ENCODE measurements at places on chromosomes 5 and 9. TPM values are rescaled to one million over a fixed set of nuclear protein-coding genes. Genes with fewer than 3 reads are reported as not detected.

DNA sequence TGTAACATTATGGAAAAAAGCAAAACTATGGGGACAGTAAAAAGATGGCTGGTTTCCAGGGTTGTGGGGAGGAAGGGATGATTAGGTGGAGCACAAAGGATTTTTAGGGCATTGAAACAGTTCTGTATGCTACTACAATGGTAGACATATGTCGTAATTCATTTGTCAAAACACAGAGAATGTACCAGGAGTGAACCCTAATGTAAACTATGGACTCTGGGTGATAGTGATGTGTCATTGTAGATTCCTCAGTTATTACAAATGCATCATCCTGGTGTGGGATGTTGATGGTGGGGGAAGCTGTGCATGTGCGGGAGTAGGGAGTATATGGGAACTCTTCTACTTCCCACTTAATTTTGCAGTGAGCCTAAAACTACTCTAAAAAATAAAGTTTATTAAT lies 135.0 kb upstream of the GABRP start:
- DNase-seq, result peak; percentile 20

The FBXL7 gene
- total RNA-seq, result 9.4 TPM

GRCh38 chr5:133877351-133878235 lies 90.8 kb downstream of the C5orf15 start:
- no peak for DNase-seq

The PLPP7 gene
- 8.1 TPM for total RNA-seq

DNA sequence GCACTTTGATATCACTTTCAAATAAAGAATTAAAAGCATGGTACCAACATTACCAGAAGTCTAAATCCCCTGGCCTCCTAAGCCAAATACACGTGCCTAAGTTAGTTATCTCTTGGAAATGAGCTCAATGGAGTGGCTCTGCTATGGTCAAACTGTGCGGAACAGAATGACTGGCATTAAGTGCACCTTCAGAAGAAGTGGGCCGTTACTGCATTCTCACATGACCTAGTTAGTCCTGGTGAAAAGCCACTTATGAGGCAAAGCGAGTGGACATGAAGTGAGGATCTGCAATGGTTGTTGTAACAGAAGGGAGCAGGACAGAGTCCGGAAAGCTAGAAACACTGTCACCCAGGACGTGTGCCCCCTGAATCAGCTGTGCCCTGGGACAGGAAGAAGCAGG lies 633.1 kb downstream of the IRX1 start:
- no peak for DNase-seq

- DNase-seq, result peak; percentile 65
Measured at GRCh38 chr5:34655354-34655991, 655 bp upstream of the RAI14 start.

The DMRTA1 gene
- not detected for total RNA-seq

DNA sequence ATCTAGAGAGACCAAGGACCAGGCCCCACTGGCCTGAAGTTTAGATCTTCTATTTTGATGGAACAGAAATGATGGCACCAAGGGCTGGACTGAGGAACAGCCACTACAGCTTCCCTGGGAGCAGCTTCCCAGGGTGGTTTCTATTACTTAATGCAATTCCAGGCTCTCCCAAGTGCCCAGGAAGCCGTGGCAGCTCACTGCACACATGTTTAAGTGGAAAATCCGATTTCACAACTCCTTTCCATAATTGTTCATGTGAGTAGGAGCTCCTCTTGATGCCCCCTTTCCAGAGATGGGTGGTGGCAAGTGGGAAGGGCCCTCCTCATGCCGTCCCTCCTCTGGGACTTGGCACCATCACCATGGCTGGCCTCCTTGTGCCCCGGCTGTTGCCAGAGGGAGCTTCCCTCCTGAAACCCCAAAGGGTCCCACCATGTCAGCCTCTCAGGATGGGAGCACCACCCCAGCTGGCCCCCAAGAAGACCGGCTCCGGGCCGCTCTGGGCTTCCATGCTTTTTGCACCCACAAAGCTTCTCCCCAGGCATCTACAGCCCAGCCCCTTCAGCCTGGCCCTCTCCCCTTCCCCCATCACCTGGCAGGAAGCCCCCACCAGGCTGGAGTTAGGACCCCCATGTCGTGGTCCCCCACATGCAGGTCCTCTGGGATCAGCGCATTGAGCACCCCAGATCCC lies 9.1 kb upstream of the UBAC1 start:
- no peak for DNase-seq

DNA sequence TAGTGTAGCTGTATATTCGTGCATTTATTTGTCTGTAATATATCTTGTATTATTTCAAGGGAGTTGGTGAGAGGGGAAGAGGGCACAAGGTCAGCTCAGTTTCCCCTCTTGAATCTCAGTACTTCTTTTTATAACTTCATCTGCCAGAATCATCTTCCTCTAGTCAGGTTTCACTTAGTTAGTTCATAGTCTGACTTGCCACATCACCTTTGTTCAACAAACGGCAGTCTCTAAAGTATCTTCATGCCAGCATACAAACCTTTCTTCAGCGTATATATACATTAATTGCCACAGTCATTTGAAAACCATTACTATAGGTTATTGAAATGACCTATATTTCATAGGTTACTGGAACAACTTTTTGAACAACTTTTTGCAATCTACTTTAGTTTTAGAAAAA lies 1.6 kb downstream of the ECM2 start:
- DNase-seq, result no peak

The IRX1 gene
- total RNA-seq, result 16.7 TPM

The HRCT1 gene
- 617 TPM for total RNA-seq

The AP3B1 gene
- 49.8 TPM for total RNA-seq

DNA sequence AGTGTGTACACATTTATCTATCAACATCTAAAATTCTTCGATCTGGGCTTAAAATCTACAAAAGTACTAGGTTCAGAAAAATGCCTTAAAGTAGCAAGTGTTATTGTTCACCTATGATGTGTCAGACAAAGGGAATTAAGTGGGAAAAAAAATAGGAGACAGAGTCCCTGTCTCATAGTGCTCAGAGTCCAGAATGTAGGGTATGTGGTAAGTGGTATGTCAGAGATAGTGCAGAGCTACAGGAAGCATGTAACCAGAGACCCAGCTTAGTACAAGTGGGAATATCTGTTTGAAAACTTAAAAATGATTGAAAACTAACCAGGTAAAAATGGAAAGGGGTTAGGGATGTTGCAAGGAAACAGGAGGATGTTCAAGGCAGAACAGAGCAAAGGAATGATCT lies 482.8 kb downstream of the ELAVL2 start:
- DNase-seq, result no peak

- DNase-seq, result no peak
Measured at GRCh38 chr5:95770830-95771708, 39.9 kb downstream of the RHOBTB3 start.

GRCh38 chr9:114507726-114508125 lies 2.5 kb upstream of the WHRN start:
- DNase-seq, result no peak

GRCh38 chr9:96453625-96454024 lies 3.7 kb downstream of the HABP4 start:
- peak; percentile 50 for DNase-seq

DNA sequence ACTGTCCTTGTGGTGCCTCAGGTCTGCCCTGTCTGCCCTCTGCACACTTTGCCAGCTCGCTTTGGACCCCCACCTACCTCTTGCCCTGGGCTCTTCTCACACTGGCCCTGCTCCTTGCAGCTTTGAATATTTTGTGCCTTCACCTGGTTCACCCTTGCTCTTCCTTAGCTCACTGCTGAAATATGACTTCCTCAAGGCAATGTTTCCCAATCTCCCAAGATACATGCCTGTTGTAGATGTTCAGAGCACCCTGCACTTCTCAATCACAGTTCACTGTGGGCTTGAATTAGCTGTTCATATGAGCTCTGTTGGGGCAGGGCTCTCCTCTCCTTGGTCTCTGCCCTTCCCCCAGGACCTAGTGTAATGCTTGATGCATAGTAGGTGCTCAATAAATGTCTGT lies 8.0 kb downstream of the AFAP1L1 start:
- no peak for DNase-seq

DNA sequence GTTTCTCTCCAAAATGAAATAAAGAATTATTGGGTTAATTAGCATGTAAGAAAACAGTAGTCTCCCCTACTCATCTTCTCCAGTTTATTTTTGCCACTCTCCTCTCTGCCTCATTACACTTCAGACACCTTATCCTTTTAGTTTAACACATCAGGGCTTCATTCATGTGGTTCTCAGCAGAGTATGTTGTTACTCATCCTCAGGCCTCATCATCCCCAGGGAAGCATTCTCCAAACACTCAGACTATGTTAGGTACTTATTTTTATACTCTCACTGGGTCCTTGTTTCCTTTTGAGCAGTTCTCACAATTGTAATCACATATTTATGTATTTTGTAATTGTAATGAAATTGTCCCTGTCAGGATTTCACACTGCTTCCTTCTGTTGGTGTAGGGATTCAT lies 470.5 kb downstream of the PDE4D start:
- DNase-seq, result no peak

- DNase-seq, result no peak
Measured at GRCh38 chr9:82313697-82314096, 325.1 kb downstream of the SPATA31D1 start.

The CDC20B gene
- not detected for total RNA-seq

The PCBD2 gene
- total RNA-seq, result 11.1 TPM

GRCh38 chr5:152465140-152465539 lies 60.1 kb upstream of the NMUR2 start:
- no peak for DNase-seq

The PRDM9 gene
- total RNA-seq, result not detected

DNA sequence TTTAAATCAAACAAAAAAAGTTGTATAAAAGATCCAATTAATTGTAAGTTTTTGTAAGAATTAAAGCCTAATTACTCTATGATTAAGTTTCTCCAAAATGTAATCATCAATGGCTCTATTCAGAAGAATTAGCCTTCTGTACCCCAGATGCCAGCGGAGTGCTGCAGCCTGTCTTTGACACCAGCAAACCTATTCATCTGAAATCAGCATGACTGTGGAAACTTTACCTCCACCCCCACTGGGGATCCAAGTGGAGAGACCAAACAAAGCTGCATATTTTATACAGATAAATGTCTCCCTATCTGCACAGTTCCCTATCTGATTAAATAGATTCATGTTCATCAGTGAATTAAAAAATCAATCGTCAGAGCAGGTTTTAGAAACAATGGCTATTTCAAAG lies 426.8 kb downstream of the KIAA0825 start:
- DNase-seq, result no peak

DNA sequence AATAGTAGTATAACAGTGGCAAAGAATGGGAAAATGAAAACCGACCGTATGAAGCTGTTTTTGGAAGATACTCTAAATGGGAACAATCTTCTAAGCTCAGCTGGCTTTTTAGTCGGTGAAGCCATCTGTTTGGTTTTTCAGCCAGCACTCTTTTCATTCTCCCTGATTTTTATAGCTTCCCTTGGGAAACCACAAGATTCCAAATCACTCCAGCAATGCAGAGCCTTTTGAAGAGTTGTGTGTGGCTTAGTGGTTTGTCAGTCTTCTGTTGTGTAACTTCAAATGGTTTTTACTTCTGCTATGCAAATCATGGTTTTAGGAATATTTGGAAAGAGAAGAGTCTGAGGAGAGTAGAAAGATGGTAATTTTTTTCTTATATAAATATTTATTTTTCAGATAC lies 180.7 kb downstream of the KDM4C start:
- no peak for DNase-seq

DNA sequence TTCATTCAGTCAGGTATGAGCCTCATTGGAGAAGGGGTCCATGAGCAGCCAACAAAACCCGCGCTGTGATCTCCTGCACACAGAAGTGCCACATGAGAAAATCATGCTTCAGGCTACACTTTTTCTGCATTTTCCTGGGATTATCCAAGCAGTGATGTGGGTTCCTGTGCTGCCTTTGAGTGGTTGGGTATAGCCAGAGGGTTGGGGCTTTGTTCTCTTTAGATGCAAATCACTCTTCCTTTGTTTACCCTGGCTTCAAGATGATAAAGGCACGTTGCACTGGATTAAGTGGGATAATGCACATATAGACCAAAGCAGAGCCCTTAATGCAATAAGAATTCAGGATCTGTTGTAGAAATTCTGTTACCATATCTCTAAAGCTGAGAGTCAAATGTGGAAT lies 18.7 kb downstream of the ECM2 start:
- DNase-seq, result no peak

The ANKRD18A gene
- total RNA-seq, result 0.07 TPM

DNA sequence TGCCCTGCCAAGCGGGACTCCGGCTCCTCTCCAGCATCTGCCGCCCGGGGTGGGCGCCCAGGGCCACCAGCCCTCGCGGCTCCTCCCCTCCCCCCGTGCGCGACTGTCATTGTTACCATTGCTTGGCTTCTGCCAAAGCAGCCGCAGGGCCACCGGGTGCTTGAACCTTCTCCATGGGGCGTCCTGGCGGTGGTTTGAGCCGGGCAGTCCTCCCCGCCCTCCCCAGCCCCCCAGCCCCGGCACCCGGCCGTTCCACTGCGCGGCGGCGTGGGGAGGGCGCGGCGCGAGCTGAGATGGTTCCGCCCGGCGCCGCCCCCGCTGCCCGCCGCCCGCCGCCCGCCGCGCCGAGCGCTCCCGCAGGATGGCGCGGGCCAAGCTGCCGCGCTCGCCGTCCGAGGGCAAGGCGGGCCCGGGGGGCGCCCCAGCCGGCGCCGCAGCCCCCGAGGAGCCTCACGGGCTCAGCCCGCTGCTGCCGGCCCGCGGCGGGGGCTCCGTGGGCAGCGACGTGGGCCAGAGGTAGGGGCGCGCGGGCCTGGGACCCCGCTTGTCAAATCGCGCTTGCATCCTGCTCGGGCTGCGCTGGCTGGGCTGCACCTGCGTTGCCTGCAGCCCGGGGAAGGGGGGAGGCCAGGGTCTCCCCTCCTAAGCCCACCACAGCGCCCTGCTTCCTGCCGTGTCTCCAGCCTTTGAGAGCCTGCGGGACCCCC lies 34.4 kb downstream of the KCNT1 start:
- DNase-seq, result no peak

The NNT gene
- 39.0 TPM for total RNA-seq

- no peak for DNase-seq
Measured at GRCh38 chr9:17905366-17905765, 326.5 kb downstream of the SH3GL2 start.

The IGFBPL1 gene
- total RNA-seq, result 0.95 TPM

DNA sequence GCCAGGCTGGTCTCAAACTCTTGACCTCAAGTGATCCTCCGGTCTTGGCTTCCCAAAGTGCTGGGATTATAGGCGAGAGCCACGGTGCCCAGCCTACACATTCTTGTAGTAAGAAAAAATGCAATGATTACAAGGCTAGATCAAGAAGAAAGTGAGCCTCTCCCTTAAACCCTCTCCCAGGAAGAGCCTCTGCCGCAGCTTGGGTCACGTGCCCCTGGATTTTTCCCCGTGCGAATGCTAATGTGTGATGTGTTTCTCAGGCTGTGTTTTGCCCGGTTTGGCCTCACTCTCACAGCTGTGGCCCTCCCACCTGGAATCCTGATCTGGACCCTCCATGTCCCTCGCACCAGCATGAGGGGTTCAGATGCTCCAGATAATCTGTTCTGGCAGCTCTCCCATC lies 6.9 kb downstream of the PLPP7 start:
- no peak for DNase-seq
